ENCODE measurements at places on chromosomes 11 and 22.

DNA sequence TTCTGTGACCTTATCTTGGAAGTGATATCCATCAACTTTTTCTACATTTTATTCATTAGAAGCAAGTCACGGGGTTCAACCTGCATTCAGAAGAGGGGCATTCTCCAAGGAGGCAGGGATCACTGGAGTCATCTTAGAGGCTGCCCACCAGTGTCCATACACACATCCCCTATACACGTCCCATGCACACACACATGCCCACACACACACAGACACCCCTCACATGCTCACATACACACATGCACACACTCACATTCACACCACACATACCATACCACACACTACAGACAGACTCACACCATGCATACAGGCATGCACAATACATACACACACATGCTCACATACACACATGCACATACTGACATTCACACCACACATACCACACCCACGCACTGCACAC lies 884.7 kb downstream of the TBC1D22A start:
- no peak for DNase-seq

- no peak for DNase-seq
Observed at GRCh38 chr22:42333544-42333943, 63.1 kb upstream of the TCF20 start.

- DNase-seq: no peak
Observed at GRCh38 chr11:60942970-60943565, 8.9 kb downstream of the SLC15A3 start.

GRCh38 chr11:119188067-119188466 lies 2.8 kb downstream of the NHERF4 start:
- no peak for DNase-seq

DNA sequence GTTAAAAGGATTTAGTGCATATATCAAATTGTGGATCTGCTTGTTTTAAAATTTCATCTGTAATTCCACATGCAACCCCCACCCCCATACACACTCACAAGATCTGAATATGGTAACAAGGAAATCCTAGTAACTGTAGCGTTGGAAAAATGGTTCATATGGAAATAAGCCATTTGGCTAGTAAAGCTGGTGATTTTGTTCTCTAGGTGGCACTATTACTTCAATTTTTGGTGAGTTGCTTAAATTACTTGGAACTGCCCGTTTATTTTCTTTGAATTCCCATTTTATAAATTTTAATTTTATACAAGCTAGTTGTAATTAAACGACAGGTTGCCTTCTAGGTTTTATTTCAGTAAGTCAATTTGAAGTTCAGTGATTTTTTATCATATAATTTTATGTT lies 5.3 kb downstream of the BDNF start:
- DNase-seq: no peak

- no peak for DNase-seq
Observed at GRCh38 chr11:35553831-35554230, 28.4 kb upstream of the PAMR1 start.

GRCh38 chr22:18013436-18013835 lies 10.9 kb downstream of the MICAL3 start:
- no peak for DNase-seq

DNA sequence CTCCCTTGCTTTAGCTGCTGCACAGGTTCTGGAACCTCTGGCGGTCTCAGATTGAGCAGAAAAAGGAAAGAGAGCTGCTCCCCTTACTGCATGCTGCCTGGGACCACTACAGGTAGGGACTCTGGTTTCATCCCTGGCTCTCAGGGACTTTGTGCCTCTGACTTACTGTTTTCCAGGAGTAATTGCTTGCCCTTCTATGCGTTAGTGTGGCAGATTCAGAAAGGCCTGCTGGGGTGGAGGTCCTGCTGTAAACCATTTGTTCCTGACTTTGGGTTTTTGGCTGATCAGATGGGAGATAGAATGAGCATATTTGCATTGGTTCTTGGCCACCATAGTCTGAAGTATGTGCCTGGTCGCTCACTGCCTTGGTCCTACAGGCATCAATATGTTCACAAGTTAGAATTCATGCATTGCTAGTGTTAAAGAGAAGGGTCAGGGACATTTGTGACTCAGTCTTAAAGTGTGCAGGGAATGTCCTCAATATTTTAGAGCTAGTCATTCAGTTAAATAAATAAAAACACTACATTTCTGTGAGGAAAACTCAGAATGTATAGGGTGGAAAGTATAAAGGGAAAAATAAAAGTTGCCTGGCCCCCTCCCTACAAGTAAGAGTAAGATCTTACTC lies 78.0 kb downstream of the PISD start:
- no peak for DNase-seq

DNA sequence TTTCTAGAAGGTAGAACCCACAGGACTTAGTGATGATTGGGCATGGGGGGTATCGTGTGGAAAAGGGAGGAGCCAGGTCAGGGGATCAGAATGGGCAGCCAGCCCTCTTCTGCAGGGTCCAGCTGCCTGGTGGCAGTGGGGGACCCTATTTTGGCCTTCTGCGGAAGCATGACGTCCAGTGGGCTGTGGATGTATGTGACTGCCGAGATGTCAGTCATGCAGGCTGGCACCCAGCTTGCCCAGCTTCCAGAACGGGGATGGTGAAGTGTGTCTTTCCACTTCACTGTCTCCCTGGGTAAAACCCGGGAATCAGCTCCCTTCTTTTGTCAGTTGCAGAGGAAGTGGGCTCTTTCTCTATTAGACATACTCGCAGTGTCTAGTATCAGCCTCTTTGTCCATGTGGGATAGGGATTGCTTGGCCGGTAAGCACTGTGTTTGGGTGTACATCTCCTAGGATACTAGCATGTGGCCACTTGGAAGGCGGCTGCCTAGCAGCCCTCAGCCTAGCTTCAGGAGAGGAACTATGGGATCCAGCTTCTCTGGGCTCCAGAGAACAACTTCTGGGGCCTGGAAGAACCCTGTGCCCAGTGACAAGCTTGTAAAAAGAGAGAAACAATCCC lies 51.4 kb downstream of the GRIK4 start:
- no peak for DNase-seq

DNA sequence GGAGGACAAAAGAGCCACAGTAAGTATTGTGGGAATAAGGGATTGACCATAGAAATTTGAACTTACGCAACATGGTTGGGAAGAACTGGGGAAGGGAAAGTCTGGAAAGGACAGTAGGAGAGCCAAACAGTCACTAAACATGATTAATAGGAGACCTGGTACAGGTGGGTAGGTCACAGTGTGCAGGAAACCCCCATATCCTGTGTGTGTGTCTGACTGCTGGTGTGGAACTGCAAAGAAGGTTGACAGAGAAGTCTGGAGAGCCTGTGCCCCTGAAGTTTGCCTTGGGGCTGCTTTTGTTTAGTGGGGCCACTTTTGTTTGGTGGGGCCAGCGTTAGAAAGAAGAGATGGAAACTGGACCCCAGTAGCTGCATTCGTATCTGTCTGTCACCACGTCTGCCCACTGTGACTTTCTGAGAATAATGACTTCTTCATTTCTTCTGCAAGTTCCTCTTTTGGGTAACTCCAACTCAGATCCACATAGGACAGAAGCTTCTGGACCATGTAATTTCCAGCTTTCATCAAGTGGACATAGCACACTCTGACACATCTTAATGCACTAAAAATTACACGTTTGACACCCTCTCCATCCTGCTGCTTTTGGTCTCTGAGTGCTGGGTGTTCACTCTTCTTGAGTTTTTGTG lies 126.8 kb upstream of the RAG2 start:
- no peak for DNase-seq

DNA sequence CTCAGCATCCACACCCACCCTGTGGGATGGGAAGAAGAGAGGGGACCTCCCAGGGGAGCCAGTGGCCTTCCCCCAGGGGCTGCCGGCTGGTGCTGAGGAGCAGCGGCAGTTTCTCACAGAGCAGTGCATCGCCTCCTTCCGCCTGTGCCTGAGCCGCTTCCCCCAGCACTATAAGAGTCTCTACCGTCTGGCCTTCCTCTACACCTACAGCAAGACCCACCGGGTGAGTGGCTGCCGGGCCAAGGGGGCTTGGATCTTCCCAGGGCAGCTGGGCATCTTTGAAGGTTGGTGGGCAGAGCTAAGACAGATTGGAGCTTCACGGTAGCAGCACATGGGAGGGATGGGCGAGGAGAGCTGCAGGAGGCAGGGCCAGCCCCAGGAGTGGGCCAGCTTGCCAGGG lies 61.8 kb upstream of the SUSD2 start:
- DNase-seq: no peak

GRCh38 chr11:86608251-86608799 lies 64.1 kb downstream of the ME3 start:
- DNase-seq: no peak

GRCh38 chr22:25000686-25001085 lies 48.2 kb downstream of the KIAA1671 start:
- DNase-seq: no peak

- DNase-seq: no peak
Observed at GRCh38 chr11:66710384-66710930, 18.6 kb downstream of the SPTBN2 start.

DNA sequence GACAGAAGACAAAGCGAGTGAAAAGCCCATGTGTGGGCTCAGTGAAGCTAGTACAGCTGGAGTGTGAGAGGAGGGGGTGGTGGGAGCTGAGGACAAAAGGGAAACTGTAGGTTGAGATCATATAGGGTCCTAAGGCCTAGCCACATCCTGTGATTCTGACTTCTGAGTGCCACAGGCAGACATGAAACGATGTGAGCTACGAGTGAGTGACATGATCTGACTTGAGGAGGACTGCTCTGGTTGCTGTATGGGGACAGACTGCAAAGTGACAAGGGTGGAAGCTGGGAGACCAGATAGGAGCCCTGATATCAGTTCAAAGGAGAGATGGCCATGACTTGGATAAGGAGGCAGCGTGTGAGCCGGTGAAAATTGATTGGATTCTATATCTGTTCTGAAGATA lies 85.4 kb downstream of the MICAL2 start:
- DNase-seq: no peak

- no peak for DNase-seq
Observed at GRCh38 chr11:103610435-103610834, 426.0 kb upstream of the DDI1 start.

GRCh38 chr11:69381681-69382130 lies 87.8 kb downstream of the MYEOV start:
- DNase-seq: no peak

- DNase-seq: no peak
Observed at GRCh38 chr11:43927925-43928707, 14.3 kb upstream of the C11orf96 start.

- DNase-seq: no peak
Observed at GRCh38 chr22:49198705-49199084, 629.0 kb downstream of the BRD1 start.

- no peak for DNase-seq
Observed at GRCh38 chr11:118774032-118774431, 16.9 kb downstream of the DDX6 start.

- DNase-seq: no peak
Observed at GRCh38 chr11:78061921-78062311, 1.7 kb upstream of the THRSP start.

GRCh38 chr11:130475426-130476053 lies 27.1 kb downstream of the ADAMTS15 start:
- no peak for DNase-seq

DNA sequence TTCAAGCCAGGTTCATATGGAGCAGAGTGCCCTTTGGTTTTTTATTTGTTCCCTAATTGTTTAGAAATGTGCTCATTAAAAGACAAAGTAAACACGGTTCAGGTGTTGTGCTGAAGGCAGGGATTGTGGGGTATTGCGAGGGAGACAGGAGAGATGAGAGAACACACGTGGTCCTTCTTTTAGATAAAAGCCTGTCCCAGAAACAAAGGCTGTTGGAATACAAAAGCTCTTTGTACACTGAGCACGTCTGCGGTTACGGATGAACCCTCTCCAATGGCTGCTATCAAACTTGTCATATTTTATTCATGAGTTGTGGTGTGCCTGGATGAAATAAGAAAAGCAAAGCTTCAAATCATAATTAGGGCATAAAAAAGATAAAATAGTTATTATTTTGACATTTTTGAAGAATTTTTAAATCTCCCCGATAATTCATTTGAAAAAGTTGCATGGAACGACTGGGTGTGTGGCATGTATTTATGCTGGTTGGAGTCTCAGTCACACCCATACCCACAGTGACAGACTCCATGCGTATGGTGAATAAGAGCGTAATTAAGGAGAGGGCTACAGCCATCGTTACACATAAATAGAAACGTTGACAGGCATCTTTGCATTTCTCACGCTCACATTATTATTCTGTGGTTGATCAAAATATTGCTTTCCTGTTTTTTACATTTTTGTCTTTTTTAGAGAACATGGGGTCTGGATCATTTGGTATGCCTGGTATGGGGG lies 92.9 kb downstream of the NELL1 start:
- no peak for DNase-seq

DNA sequence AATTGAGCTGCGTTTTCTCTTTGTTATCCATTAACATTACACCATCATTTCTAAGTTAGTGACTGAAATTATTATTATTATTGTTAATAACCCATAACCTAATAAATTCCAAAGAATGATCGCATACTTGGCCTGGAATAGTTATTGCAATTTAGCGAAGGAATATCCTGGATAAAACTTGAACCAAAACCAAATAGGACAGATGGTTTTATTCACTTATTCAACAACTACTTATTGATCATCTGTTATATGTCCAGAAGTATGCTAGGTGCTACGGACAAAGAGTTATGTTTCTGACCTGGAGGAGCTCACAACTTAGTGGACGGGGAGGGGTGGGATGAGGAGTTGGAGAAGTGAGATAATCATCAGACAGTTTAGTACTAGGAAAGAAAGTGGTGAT lies 44.8 kb upstream of the ARHGAP20 start:
- no peak for DNase-seq

- no peak for DNase-seq
Observed at GRCh38 chr22:19176175-19176643, 2.3 kb downstream of the SLC25A1 start.

- no peak for DNase-seq
Observed at GRCh38 chr22:18955696-18956095, 19.6 kb upstream of the PRODH start.

GRCh38 chr11:113261709-113262475 lies 52.5 kb upstream of the TTC12 start:
- no peak for DNase-seq

DNA sequence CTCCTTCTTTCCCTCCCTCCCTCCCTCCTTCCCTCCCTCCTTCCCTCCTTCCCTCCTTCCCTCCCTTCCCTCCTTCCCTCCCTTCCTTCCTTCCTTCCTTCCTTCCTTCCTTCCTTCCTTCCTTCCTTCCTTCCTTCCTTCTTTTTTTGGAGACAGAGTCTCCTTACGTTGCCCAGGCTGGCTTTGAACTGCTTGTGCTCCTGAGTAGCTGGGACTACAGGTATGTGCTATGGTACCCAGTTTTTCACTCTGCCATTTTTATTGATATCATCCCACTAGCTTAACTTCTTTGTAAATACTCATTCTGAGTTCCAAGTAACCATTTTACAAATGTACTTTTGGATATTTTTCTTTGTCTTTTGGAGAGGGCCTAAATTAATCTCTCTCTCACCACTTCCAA lies 336.8 kb upstream of the DDI1 start:
- DNase-seq: no peak

GRCh38 chr11:36928621-36929020 lies 330.6 kb upstream of the RAG2 start:
- DNase-seq: no peak
